ENCODE measurements at places on chromosomes 7 and 10.

GRCh38 chr10:23294638-23295247 lies 49.9 kb downstream of the C10orf67 start:
- DNase-seq: no peak

DNA sequence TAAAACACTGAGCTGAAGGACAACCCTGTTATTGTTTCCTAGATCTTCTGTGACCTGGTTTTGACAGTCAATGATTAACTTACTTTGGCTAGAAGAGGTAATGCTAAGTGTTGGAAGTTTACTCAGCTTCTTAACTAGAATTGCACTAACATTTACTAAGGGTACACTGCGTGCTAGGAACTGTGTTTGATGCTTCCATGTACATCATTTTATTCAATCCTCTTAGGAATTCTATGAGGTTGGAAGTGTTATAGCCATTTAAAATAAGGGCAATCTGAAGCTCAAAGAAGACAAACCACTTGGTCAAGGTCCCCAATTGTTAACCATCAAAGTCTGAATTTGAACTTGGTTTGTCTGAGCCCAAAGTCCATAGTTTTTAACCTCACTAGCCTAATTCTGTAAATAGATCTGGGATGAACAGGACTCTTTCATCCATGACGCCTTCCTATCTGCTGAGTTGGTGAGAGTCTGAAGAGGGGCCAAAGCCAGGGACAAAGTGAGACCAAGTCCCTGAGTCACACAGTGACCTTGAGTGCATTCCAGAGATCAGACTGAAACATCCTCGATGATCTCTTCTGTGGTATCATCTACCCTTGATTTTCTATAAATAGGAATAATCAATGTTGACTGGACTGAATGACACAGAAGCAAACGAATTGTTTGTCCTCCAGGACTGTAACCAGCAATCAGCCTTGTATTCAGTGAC lies 29.2 kb upstream of the ZNRF2 start:
- DNase-seq: no peak

DNA sequence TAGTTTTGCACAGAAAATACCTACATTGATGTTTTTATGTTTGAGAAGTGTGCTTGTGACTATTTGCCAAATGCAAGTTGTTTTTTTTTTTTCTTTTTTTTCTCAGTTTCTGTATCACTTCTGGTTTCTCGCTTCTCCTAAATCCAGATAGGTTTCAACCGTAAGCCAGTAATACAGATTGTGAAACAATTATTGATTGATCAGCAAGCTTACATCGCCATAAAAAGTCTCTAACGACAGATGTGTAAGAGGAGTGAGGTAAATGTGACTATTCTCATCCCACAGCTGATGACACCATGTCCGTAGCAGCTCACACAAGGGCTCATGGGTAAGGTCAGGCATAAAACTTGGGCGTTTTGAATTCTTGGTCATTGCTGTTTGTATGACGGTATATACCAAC lies 202.8 kb upstream of the AKR1E2 start:
- no peak for DNase-seq

DNA sequence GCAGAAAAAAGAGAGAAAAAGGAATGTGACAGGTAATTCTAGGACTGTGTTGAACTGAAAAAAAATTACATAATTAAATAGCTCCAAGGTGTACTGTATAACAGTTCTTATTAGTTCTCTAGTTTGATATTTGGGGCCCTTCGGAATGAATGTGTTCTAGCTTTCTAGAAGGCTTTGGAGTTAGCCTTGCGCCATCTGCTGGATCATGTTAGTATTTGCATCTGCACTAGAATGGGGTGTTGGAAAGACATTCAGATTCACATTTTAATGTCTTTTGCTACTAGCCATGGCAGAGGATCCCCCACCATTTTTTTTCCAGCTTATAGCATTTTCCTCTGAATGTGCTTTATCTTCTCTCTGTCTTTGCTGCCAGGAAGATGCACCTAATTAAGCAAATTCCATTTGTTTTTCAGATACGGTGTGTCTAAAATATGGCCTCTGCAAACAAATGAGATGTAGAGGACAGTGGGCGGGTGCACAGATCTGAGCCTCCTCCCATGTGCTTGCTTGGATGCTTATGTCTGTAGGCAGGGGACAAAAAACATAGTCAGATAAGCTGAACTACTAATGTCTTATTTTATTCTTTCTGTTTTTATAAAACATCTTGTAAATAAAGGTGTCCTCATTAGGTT lies 238.5 kb downstream of the PHF14 start:
- peak; percentile 4 for DNase-seq

- DNase-seq: no peak
These were observed 46.3 kb downstream of the STARD3NL start for GRCh38 chr7:38224392-38224791.

DNA sequence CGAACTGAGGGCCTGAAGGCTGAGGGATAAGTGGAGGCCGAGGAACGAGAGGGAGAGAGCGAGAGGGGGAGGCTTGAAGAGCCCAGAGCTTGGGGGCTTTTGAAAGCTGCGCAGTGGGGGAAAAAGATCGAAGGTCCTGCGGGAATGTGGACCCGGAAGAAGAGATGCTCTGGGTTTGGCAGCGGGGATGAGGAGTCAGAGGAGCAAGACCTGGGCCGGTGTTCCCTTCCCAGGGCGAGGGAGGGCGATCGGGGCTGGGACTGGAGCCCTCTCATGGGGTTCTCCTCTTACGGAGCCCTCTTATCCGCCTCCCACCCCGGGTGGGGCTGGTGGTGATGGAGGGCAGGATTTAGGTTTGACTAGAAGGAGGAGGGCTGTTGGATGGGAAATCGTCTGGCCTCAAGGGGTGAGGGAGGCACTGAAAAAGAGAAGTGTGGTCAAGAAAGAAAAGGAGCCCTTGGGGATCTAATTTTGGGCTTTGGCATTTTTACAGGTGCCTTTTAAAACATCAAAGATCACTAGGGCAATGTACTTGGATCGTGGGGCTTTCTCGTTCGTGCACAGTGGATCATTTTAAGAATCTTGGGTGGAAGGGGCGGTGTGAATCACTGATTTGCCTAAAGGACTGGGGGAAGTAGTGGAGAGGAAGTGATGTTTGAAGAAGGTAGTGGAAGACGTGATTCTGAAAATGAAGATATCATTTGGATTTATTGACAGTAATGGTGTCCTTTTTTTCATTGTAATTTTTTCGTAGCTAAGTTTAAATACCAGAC lies 637 bp downstream of the SAMD8 start:
- DNase-seq: no peak

DNA sequence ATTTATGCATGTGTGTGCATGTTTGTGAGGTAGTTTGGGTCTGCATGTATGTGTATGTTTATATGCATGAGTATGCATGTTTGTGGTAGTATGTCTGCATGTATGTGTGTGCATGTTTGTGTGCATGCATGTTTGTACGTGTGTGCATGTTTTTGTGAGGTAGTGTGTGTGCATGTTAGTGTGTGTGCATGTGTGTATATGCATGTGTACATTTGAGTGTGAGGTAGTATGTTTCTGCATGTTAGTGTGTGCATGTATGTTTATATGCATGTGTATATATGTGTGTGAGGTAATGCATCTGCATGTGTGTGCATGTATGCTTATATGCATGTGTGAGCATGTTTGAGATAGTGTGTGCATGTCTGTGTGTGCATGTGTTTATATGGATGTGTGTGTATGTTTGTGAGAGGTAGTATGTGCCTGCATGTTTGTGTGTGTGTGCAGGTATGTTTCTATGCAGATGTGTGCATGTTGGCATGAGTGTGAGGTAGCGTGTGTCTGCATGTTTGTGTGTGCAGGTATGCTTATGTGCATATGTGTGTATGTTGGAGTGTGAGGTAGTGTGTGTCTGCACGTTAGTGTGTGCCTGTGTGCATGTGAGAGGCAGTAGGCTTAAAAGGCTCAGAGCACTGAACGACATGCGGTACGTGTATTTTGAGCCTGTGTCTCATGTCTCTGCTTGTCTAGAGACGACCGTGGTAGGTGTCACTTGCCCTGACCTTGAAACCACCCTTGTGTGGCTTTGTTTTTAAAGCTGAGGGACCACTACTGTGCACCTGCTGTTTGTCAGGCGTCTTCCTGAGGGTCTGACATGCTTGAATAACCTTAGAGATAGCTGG lies 43.7 kb downstream of the PFKP start:
- no peak for DNase-seq

DNA sequence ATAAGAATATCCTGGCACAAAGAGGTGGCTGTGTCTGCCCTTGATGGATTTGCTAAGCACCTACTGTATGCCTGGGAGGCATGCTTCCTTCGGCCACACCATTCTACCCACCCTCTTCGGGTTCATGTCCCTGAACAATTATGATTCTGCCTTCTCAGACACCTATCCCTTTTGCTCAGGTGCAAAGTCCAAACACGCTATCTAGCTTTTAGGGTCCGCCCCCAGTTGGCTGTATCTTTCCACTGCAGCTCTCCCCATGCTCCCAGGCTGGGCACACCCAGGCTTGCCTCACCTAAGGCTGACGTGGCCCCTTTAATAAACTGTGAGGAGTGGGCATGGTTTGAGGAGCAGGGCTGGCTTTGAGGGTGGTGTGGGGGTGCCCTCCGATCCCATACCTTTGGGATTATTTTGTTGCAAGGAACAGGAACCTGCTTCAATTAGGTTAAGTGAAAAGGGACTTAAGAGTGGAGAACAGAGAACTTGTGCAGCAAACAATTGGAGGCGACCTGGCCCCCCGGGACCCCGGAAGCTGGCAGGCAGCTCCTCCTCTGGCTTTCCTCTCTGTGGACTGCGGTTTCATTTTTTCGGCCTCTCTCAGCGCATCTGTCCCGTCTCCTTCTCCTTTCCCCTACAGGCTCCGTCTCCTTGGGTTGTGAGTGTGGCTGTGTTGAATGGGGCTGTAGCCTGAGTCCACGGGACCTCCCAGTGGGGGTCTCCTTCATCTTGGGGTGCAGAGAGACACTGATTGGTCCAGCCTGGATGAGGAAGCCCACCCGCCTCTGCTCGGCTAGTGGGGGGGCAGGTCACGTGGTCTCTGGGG lies 3.8 kb downstream of the CLIP2 start:
- DNase-seq: no peak

- DNase-seq: no peak
These were observed 107.2 kb upstream of the FAM180A start for GRCh38 chr7:135855846-135856245.

- DNase-seq: no peak
These were observed 26.6 kb upstream of the PURB start for GRCh38 chr7:44911911-44912310.

GRCh38 chr10:113842171-113842570 lies 11.7 kb downstream of the DCLRE1A start:
- no peak for DNase-seq

DNA sequence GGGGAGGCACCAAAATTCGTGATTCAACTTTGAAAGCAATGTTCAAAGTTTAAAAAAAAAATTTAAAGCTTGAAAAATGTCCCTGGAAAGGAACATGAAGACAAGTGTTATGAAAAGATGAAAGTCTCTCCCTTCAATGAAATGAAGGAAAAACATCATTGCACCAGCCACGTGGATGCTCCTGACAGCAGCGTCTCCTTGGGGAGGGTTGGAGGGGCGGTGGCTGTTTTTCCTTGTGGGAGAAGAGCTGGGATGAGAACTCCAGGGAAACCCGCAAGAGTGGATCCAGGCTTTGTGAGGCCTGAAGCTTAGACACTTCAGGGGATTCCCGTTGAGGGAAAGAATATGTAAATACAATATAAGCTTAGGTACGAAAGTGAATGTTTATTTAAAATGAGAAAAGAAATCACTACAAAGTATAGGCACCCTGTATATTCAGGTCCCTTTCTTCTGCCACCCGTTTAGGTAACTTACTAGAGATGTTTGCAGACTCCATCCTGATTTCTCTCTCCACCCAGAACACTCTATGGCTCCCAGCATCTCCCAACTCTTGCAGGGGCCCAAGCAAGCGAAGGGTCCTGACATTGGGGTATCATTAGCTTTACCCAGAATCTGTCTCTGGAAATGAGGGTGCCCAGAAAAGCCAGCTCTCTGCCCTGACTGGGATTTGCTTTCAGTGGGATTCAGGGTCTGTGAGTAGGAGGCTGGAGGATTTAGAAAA lies 63.1 kb upstream of the BAIAP2L1 start:
- no peak for DNase-seq

GRCh38 chr10:122033224-122033926 lies 44.4 kb downstream of the TACC2 start:
- no peak for DNase-seq

DNA sequence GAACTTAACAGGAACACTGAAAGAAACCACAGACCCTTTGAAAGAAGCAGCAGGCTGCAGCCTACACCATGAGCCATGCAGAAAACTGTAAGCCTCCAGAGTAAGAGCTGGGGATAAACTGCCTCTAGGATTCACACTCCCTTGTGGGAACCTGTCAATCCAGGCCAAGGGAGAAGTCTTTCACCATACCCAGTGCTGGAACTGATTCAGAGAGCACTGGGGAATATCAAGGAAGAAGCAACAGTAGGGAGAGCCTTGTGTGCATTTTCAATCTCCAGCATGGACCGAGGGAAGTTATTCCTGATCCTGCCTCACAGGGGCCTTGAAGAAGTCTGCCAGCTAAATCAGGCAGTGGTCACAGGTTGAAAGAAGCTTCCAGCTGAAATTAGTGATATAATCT lies 282.2 kb downstream of the AGMO start:
- no peak for DNase-seq

GRCh38 chr7:70589590-70589989 lies 542.4 kb upstream of the GALNT17 start:
- DNase-seq: no peak

GRCh38 chr10:21712975-21713374 lies 178.9 kb downstream of the MLLT10 start:
- no peak for DNase-seq

DNA sequence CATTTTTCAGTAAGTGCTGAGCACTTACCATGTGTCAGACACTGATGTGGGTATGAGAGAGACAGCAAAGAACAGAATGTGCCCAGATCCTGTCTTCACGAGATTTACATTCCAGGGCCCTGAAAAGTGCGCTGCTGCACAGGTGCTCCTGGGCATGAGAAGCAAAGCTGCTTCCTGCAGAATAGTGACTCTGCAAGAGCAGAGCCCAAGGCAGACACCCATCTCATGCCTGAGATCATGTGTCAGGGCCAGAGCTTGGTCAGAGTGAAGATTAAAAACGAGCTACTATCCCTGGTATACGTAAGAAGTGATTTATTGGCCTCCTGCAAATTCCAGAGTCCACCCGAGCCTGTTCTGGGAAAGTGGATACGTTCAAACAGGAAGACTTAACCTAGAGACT lies 824.4 kb downstream of the GRID1 start:
- DNase-seq: no peak

- no peak for DNase-seq
These were observed 155.0 kb upstream of the GRB10 start for GRCh38 chr7:50937727-50938126.

GRCh38 chr10:121886997-121887622 lies 40.7 kb downstream of the ATE1 start:
- no peak for DNase-seq

DNA sequence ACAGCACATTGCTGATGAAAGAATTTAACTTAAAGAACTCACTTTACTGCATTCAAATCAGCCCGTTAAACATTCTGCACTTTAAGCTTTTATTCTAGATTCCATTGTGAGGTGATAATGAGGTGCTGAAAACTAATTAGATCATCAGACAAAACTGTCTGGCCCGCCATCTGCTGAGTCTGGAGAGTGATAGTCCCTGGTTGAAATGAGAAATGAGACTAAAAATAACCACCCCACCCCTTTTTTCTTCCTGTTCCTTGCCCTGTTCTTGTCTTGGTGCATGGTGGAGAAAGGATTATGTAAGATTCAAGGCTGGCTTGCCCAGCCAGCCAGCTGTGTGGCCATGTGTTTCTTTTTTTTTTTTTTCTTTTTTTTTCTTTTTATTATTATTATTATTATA lies 277.0 kb upstream of the COBL start:
- no peak for DNase-seq

GRCh38 chr10:60801522-60801921 lies 23.2 kb downstream of the CDK1 start:
- no peak for DNase-seq
